ENCODE measurements at places on chromosomes 1 and 21.

GRCh38 chr1:233707153-233707879 is 93.4 kb downstream of the KCNK1 start:
- DNase-seq = no peak

DNA sequence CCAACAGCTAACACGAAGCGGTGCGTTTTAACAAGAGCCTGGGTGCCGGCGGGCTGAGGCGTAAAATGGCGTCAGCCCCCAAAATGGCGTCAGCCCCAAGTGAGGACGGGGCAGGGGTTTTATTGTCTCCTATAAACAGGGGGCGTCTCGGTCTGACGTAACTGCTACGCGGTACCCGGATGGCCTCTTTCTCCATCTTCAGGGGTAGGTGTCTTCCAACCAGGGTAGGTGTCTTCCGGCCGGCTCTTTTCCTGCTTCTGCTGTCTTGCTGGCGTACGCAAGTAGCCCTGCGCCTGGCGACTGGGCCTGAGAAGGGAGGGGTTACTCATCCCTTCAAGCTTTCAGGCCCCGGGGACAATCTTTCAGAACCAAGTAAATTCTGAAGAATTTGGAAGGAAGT is 45.3 kb downstream of the LGR6 start:
- peak; percentile 67 for DNase-seq

DNA sequence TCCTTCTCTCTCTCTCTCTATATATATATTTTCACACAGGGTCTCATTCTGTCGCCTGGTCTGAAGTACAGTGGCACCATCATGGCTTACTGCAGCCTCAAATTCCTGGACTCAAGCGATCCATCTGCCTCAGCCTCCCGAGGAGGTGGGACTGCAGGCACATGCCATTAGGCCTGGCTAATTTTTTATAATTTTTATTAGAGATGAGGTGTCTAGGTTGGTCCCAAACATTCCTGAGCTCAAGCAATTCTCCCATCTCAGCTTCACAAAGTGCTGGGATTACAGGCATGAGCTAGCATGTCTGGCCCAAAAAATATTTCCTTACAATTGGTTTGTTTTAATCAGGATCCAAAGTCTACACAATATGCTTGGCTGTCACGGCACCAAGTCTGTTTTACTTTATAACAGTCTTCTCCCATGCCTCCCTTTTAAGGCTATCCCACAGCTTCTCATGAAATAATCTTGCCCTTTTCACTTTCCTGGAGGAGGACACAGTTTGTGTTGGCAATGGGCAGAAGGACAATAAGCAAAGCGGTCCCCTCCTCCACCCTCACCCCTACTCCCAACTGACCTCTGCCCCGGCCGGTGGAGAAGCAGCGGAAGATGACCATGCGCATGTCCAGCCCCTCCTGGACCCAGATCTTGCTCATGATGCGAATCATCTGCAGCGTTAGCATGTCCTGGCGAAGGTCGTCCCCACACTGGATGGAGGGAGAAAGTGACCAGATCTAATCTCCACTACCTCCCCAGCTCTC is 28.2 kb upstream of the PPP1R15B start:
- no peak for DNase-seq

DNA sequence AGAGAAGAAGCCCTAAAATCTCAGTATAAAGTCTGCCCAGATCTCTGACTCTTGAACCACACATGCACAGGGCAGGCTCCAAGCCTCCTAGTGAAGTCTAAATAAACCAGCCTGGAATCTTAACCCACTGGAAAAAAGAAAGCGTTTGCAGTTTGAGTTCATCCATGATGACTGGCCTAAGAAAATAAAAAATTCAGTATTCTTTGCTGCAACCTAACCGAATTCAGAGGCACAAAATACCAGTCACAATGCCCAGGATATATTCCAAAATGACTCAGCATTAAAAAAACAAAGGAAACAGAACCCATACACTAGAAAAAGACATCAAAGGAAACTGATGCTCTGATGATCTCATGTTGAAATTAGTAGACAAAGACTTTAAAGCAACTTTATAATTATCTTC is 269.2 kb downstream of the SDCCAG8 start:
- no peak for DNase-seq

DNA sequence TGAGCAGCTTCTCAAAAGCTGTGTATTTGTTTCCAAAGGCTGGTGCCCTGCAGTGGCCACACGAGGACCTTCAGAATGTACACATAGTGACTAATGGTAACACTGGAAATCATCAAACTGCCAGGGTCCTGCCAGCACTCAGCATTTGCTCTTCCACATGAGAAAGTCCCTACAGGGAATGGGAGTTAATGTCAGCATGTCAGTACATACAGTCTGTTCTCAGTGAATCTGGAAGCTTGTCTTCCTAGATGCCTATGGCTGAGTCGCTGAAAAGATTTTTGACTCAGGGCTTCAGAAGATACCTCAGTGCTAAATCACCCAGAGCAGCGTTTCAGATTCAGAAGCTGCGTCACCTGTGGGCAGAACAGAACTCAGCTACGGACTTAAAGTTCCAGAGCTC is 108.2 kb downstream of the CDC7 start:
- DNase-seq = no peak

- DNase-seq = no peak
Measured at GRCh38 chr1:3070309-3070643, 1.3 kb downstream of the PRDM16 start.

DNA sequence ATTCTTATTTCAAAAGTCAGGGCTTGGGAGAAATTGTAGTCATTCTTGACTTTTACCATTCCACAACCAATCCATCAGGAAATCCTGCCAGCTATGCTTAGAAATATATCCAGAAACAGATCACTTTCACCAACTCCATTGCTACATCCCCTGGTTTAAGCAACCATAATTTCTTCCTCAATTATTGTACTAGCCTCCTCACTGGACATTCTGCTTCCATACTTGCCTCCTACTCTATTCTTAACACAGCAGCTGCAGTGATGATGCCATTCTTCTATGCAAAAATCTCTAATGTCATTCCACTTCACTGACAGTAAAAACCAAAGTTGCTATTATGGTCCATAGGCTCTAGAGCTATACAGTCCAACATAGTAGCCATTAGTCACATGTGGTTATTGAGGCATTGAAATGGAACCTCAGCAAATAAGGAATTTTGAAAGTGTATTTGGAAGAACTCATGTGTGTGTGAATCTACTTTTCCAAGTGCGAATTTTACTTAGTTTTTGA is 110.7 kb upstream of the KIAA0040 start:
- no peak for DNase-seq

GRCh38 chr1:110504226-110504625 is 14.7 kb downstream of the KCNA10 start:
- DNase-seq = no peak

DNA sequence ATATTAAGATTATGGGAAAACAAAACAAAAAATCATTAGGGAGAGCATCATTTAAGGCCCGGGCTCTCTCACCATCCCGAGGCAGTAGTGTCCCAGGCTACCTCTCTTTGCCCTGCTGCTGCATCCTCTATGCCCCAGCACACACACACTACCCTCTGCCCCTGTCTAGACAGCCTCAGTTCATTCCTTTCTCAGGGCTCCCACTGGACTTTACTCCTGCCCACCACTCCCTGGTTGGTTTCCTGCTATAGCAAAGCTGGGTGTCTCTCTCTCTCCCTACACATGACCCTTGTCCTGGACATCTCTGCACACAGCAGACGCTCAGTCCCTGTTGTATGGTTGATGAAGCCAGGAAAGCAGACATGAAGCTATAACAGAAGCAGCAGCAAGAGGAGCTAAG is 30.7 kb downstream of the GNG12 start:
- DNase-seq = no peak

- DNase-seq = no peak
Measured at GRCh38 chr1:161973924-161974845, 49.5 kb downstream of the OLFML2B start.

GRCh38 chr1:68147534-68148171 is 84.7 kb downstream of the WLS start:
- DNase-seq = no peak

DNA sequence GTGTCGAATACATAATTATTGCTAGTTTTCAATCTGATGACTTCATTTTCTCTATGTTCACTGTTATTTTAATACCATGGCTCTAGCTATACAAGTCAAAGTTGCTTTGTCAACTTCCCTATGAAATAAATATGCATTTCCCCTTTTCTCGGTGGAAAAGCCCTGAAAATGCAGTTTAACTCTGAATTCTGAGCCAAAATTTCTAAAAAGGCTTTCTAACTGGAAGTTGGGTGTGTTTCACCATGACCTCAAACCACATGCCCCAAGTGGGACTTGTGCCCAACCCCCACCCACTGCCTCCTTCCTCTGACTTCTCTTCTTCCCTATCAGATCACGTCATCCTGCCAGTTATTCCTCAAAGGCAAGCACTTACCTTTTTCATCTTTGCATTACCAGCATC is 8.9 kb downstream of the MKNK1 start:
- DNase-seq = no peak

DNA sequence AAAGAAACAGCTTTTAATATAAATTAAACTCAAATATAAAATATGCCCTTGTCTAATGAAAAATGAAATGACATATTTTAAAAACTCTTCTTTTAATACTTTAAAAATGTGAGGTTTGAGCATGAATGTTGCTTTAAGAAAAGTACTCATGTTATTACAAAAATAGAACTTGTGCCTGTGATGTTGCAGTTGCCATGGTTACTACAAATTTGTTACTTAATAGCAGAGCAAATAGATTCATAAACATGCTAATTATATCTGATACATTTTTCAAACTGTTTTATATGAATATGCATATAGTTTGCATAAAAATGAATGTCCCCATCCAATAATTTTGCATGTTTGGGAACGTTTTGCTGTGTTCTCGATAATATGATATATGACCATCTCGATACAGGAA is 152.3 kb upstream of the DPYD start:
- DNase-seq = no peak

- DNase-seq = no peak
Measured at GRCh38 chr21:42688841-42689371, 35.5 kb downstream of the PDE9A start.

GRCh38 chr1:200945111-200945510 is 50.4 kb downstream of the INAVA start:
- no peak for DNase-seq

- no peak for DNase-seq
Measured at GRCh38 chr1:30403061-30403645, 320.2 kb downstream of the MATN1 start.

- DNase-seq = no peak
Measured at GRCh38 chr1:70934194-70934961, 113.2 kb downstream of the PTGER3 start.

GRCh38 chr1:193013707-193014106 is 45.5 kb downstream of the UCHL5 start:
- DNase-seq = no peak

GRCh38 chr1:227094249-227094966 is 154.3 kb downstream of the COQ8A start:
- DNase-seq = no peak

DNA sequence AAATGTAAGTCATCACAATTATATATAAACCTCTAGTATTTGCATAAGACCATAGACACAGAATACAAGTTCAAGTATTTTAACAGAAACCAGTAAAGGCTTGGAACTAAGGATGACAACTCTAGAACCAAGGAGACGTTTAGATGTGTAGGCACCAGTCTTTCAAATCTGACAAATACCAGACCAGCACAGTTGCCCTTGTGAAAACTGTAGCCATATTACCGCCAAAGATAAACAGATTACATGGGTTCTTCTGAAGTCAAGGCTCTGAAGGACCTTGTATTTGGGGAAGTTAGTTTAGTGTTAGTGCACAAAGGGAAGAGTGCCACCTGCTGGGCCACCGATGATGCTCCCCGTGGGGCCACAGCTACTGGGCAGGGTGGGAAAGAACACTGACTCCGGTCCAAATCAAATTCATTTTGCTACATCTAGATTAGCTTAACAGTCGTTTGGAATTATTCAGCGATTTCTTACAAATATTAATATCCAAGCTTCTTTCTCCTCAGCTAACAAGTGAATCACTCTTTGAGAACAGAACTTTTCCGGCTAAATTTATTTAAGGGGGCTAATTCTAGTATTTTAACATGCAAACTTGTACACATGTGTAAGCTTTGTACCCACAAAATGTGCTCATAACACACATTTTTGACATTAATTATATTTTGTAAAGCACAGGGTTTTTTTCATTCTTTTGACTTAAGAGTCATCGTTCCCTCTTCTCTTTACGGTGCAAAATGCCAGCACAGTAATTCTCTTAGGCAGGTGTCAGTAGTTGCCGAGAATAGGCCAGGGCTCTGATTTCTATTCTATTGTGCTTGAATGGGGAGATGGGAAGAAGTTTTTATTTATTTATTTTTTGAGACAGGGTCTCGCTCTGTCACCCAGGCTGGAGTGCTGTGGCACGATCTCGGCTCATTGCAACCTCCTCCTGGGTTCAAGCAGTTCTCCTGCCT is 8.0 kb upstream of the NIBAN1 start:
- DNase-seq = no peak

- no peak for DNase-seq
Measured at GRCh38 chr1:205670611-205671430, 9.5 kb downstream of the SLC45A3 start.

- DNase-seq = no peak
Measured at GRCh38 chr1:12148160-12148957, 18.4 kb upstream of the TNFRSF1B start.

DNA sequence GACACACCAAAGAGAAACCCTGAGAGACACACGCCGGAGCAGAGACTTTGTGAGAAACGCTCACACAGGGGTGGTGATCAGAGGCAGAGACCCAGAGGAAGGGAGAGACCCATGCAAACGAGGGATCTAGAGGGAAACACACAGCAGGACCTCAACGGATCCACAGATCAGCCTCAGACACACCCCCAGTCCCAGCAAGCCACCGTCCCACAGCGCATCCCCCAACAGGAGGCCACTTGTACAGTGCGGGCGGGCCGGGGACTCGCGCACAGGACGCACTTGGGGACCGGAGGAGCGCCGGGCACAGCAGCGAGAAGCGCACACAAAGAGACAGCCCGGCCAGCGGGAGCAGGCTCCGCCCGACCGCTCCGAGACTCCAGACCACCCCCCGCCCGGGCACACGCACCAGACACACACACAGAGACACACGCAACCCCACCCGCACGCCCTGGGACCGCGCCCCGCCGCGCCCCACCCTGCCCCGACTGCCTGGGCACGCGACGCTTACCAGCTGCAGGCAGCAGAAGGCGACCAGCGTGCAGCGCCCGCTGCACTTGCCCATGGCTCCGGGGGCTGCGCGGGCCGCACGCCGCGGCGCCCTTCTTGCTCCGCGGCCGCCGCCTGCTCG is 587 bp downstream of the NKAIN1 start:
- no peak for DNase-seq

GRCh38 chr1:238608144-238608543 is 717.4 kb upstream of the ZP4 start:
- no peak for DNase-seq

- no peak for DNase-seq
Measured at GRCh38 chr1:42333662-42334239, 1.3 kb downstream of the FOXJ3 start.
